ENCODE measurements at places on chromosomes 4 and X. TPM values are rescaled to one million over a fixed set of nuclear protein-coding genes. Genes with fewer than 3 reads are reported as not detected.

DNA sequence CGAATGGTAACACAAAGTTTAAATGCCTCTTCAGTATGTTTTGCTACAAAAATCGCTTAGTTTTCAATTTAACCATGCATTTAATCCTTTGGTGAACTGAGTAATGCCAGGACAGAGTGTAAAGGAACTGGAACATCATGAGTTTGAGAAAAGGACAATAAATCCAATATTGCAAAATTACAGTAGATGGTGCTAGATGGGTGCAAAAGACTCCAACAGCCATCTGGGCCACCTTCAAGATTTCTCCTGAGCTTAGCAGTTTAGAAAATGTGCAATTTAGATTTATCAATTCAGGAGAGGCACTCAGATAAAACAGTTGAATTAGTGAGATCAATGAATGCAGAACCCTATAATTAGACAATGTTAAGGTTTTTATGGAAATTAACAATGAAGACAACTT lies 33.2 kb upstream of the MID1IP1 start:
- no peaks in the 10 kb centered on the region for H3K27me3 ChIP-seq
- no peak overlapping the region for H3K27ac ChIP-seq
- H3K36me3 ChIP-seq: no peaks in the 10 kb centered on the region
- no peak for DNase-seq
- H3K4me1 ChIP-seq: no peaks in the 10 kb centered on the region
- no peak overlapping the region for H3K4me3 ChIP-seq

GRCh38 chr4:82394896-82395295 lies 21.1 kb upstream of the HNRNPD start:
- H3K27me3 ChIP-seq: no peaks in the 10 kb centered on the region
- H3K27ac ChIP-seq: no peak overlapping the region
- no peaks in the 10 kb centered on the region for H3K4me1 ChIP-seq
- H3K36me3 ChIP-seq: no peaks in the 10 kb centered on the region
- no peak for DNase-seq
- no peak overlapping the region for H3K4me3 ChIP-seq

DNA sequence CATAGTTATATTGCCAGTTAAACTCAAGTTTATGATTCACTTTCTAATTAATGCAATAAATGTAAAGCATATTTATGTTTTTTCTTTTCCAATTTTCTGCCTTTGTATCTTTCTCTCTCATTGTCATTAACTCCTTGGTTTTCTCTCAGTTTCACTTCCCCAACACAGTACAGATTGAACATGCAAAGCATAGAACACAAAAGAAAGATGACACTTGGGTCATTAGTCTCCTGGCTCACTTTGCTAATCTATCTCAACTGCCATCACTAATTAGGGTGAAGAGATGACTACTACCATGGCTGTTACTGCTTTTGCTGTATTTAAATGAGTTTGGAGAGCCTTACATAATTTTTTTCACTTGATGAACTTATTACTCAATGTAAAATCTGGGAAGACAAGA lies 12.3 kb upstream of the NAA11 start:
- H3K36me3 ChIP-seq: no peaks in the 10 kb centered on the region
- no peak overlapping the region for H3K4me3 ChIP-seq
- no peak for DNase-seq
- no peaks in the 10 kb centered on the region for H3K27me3 ChIP-seq
- no peak overlapping the region for H3K27ac ChIP-seq
- H3K4me1 ChIP-seq: no peaks in the 10 kb centered on the region

DNA sequence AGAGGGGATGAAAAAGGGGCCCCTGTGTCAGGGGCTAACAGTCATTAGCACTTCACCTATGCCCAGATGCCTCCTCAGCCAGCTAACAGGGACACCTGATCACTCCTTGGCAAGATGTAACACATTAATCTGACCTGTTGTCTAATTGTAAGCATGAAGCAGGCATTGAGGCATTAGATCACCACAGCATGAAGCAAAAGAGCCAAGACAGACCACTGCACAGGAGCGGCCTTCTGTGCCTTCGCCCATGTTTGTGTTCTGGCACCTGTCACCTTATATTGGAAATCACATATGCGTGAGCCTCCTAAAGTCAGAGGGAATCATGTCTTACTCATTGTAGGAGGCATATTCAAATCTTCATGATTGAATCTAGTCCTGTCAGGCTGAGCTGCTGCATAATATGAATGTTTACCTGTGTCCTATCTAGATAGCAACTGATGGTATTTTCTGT lies 48.4 kb downstream of the PTTG2 start:
- peak overlapping the region; percentile 79 for H3K27ac ChIP-seq
- DNase-seq: no peak
- H3K4me1 ChIP-seq: no peaks in the 10 kb centered on the region
- H3K4me3 ChIP-seq: no peak overlapping the region

- no peaks in the 10 kb centered on the region for H3K4me1 ChIP-seq
- no peaks in the 10 kb centered on the region for H3K36me3 ChIP-seq
- H3K27ac ChIP-seq: no peak overlapping the region
- no peaks in the 10 kb centered on the region for H3K27me3 ChIP-seq
Measured at GRCh38 chrX:69154051-69154450, 11.2 kb downstream of the PJA1 start.

- H3K27me3 ChIP-seq: no peaks in the 10 kb centered on the region
- no peak overlapping the region for H3K27ac ChIP-seq
- H3K4me3 ChIP-seq: no peak overlapping the region
- H3K36me3 ChIP-seq: no peaks in the 10 kb centered on the region
- no peaks in the 10 kb centered on the region for H3K4me1 ChIP-seq
Measured at GRCh38 chr4:126271292-126271691, 956.5 kb downstream of the FAT4 start.

- no peak overlapping the region for H3K27ac ChIP-seq
- H3K4me1 ChIP-seq: no peaks in the 10 kb centered on the region
- no peak for DNase-seq
Measured at GRCh38 chrX:49934148-49934547, 11.8 kb downstream of the CLCN5 start.

- no peak for DNase-seq
- no peaks in the 10 kb centered on the region for H3K4me1 ChIP-seq
- H3K36me3 ChIP-seq: no peaks in the 10 kb centered on the region
Measured at GRCh38 chr4:89906777-89907521, 12.3 kb downstream of the MMRN1 start.

DNA sequence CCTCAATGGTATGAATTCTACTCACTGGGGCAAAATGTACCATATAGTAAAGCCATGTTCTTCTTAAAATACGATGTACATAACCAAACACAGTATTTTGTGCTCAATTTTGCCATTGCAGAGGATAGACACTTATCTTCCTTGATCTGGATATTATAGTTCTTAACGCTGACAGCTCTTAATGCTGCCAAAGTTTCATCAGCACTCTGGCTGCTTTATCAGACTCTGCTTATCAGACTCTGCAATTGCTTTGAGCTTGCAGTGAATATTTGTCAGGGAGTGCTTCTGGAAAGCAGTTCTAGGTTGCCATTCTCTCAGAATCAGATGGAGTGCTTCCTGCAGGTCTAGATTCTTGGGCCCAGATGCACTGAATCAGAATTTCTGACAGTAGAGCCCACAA lies 863.1 kb downstream of the CCSER1 start:
- no peak overlapping the region for H3K4me3 ChIP-seq
- H3K4me1 ChIP-seq: peaks cover 9% of the 10 kb centered on the region
- H3K27me3 ChIP-seq: no peaks in the 10 kb centered on the region
- no peak overlapping the region for H3K27ac ChIP-seq
- DNase-seq: no peak

GRCh38 chrX:21816136-21816535 lies 23.3 kb upstream of the MBTPS2 start:
- no peaks in the 10 kb centered on the region for H3K36me3 ChIP-seq
- no peak for DNase-seq
- H3K4me1 ChIP-seq: no peaks in the 10 kb centered on the region

DNA sequence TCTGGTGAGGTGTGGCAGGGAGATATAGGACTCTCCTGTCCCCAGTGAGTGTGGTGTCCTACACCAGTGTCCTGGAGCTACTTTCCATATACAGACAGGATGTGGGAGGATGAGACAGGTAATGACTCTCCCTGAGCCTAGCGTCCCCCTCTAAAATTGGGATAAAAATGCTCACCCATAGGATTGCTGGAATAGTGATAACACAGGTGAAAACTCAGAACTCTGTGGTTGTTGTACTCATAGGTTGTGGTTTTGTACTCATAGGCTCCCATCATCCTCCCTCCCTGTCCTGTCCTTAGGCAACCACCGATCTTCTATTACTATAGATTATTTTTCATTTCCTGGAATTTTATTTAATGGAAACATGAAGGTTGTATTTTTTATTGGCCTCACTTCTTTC lies 60.7 kb upstream of the NXF3 start:
- no peaks in the 10 kb centered on the region for H3K4me1 ChIP-seq
- no peak for DNase-seq
- no peak overlapping the region for H3K27ac ChIP-seq
- H3K27me3 ChIP-seq: no peaks in the 10 kb centered on the region
- H3K36me3 ChIP-seq: no peaks in the 10 kb centered on the region

GRCh38 chrX:38327007-38327774 lies at the start of gene RPGR:
Gene RPGR (minus strand): TSS chrX:38327509. CDS start chrX:38327367, 142 bp downstream.
- H3K27me3 ChIP-seq: peaks cover 3% of the 10 kb centered on the region
- no peaks in the 10 kb centered on the region for H3K36me3 ChIP-seq
- peak within 1 kb of the TSS; percentile 83 for H3K27ac ChIP-seq

DNA sequence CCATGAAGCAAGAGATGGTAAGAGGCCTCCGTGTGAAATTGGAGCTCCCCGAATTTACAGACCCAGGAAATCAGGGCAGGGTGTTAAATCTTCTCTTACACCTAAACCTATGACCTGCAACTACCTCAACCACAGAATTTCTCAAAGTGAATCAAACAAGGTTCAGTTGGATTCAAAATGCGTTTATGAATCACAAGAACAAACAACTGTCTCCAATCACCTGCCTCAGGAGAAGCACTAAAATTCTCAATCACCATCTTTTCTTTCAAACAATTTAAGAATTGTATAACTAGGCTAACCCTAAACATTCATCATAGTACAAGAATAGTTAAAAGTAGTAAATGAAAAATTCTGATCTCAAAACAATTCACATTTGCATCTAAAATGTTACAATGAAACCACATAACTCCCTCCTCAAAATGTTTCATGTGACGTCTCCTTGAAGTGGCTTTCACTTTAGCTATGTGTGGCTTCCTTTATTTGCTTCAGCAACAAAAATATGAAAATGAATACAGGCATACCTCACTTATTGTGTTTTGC lies 19.2 kb downstream of the PPP3CA start:
- no peaks in the 10 kb centered on the region for H3K27me3 ChIP-seq
- H3K4me3 ChIP-seq: no peak overlapping the region
- no peaks in the 10 kb centered on the region for H3K36me3 ChIP-seq
- H3K4me1 ChIP-seq: no peaks in the 10 kb centered on the region

DNA sequence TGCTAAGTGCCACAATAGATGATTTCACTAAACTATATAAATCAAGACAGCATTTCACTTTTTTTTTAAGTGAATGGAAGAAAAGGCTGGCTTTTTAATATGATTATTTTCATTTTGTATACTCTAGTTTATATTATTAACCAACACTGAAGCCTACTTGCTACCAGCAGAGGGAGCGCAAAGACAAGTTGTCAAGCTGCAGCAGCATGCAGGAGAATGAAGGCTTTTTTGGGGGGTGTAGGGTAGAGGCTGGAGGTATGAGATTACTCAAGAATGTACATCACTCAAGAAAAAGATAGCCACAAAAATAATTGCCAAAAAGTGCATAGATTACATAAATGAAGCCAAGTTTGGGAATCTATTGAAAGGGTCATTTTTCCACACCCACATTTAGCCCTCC lies 519.5 kb downstream of the FGF13 start:
- H3K36me3 ChIP-seq: no peaks in the 10 kb centered on the region
- no peaks in the 10 kb centered on the region for H3K4me1 ChIP-seq
- no peak overlapping the region for H3K27ac ChIP-seq
- no peak for DNase-seq

GRCh38 chr4:114036426-114036825 lies 57.0 kb upstream of the ARSJ start:
- H3K36me3 ChIP-seq: no peaks in the 10 kb centered on the region
- no peak overlapping the region for H3K4me3 ChIP-seq
- H3K4me1 ChIP-seq: no peaks in the 10 kb centered on the region
- H3K27ac ChIP-seq: no peak overlapping the region

DNA sequence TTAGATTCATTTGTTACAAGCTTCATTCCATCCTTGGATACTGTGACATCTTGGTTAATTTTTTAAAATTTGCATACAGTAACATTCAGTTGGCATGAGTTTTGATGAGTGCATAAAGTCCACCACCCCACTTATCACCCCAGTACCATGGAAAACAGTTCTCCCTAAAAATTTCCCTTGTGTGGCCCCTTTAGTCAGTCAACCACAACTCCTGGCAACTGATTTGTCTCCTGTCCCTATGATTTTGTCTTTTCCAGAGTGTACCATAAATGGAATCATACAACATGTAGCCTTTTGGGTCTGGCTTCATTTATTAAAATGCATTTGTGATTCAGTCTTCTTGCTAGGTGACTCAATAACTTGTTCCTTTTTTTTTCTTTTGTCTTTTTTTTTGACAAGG lies 29.9 kb downstream of the RP2 start:
- DNase-seq: no peak
- H3K27ac ChIP-seq: no peak overlapping the region
- H3K27me3 ChIP-seq: no peaks in the 10 kb centered on the region
- no peaks in the 10 kb centered on the region for H3K4me1 ChIP-seq
- H3K36me3 ChIP-seq: no peaks in the 10 kb centered on the region
- no peak overlapping the region for H3K4me3 ChIP-seq

DNA sequence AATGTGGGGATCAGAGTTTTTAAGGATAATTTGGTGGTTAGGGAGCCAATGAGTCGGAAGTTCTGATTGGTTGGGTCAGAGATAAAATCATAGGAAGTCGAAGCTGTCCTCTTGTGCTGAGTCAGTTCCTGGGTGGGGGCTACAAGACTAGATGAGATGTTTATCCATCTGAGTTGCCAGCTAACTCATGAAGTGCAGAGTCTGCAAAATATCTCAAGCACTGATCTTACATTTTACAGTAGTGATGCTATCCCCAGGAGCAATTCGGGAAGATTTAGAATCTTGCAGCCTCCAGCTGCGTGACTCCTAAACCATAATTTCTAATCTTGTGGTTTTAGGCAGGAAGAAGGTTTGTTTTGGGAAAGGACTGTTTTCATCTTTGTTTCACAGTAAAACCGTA lies 565.8 kb upstream of the SPANXN1 start:
- H3K4me1 ChIP-seq: no peaks in the 10 kb centered on the region
- H3K27me3 ChIP-seq: no peaks in the 10 kb centered on the region
- no peak overlapping the region for H3K27ac ChIP-seq

- no peaks in the 10 kb centered on the region for H3K36me3 ChIP-seq
- no peak overlapping the region for H3K27ac ChIP-seq
- H3K4me3 ChIP-seq: no peak overlapping the region
- DNase-seq: no peak
- H3K4me1 ChIP-seq: no peaks in the 10 kb centered on the region
- H3K27me3 ChIP-seq: no peaks in the 10 kb centered on the region
Measured at GRCh38 chrX:45762699-45763647, 562.3 kb upstream of the DIPK2B start.

GRCh38 chr4:87497159-87497558 lies 32.0 kb downstream of the SPARCL1 start:
- no peaks in the 10 kb centered on the region for H3K27me3 ChIP-seq
- no peak for DNase-seq
- no peaks in the 10 kb centered on the region for H3K4me1 ChIP-seq
- no peak overlapping the region for H3K4me3 ChIP-seq

- H3K27ac ChIP-seq: no peak overlapping the region
- no peak overlapping the region for H3K4me3 ChIP-seq
- H3K27me3 ChIP-seq: no peaks in the 10 kb centered on the region
- H3K4me1 ChIP-seq: no peaks in the 10 kb centered on the region
- DNase-seq: no peak
- no peaks in the 10 kb centered on the region for H3K36me3 ChIP-seq
Measured at GRCh38 chr4:138904793-138905192, 110.8 kb upstream of the NOCT start.

NLRP2B gene
- 0.16 TPM for total RNA-seq

NIPAL1 gene
- total RNA-seq: not detected

FAT4 gene
- total RNA-seq: 62.8 TPM

DCHS2 gene
- 13.8 TPM for total RNA-seq

HAND2 gene
- total RNA-seq: 183 TPM
